ENCODE measurements at places on chromosomes 4 and X.

- no peak for DNase-seq
Measured at GRCh38 chr4:152531479-152531878, 4.4 kb downstream of the FBXW7 start.

DNA sequence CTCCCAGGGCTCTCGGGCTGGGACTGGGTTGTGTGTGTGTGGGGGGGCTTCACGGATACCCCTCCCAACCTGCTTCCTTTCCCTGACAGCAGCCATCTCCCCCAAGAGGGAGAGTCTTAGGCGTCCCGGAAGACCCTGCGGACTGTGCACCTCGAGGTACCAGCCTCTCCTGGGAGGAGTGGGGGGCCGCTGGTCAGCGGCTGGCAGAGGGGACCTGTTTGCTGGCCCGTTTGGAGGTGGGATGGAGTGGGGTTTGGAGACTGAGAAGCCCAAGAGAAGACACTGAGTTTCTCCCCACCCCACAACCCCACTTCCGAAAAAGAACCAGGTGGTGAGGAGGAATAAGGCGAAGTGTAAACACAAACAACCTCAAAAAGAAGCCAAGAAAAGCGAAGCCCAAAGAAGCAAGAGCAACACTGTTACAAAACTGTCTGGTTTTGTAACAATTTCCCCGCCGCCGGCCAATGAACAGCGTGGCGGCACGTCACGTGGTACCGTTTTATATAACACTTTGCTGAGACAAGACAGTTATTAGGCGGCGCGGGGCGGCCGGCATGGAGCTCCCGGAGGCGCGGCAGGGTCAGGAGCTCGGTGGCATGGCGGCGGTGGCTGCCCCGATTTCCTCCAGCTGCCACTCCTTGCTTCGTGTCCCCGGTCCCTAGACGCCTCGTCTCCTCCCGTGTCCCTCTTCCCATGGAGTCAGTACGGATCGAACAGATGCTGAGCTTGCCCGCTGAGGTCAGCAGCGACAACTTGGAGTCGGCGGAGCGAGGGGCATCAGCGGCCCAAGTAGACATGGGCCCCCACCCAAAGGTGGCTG, at the start of gene LONRF3:
LONRF3 (plus strand) TSS at position 531 of the 820 bp plus-strand sequence; CDS start at position 694, 163 bp downstream.
- peak; percentile 50 for DNase-seq

DNA sequence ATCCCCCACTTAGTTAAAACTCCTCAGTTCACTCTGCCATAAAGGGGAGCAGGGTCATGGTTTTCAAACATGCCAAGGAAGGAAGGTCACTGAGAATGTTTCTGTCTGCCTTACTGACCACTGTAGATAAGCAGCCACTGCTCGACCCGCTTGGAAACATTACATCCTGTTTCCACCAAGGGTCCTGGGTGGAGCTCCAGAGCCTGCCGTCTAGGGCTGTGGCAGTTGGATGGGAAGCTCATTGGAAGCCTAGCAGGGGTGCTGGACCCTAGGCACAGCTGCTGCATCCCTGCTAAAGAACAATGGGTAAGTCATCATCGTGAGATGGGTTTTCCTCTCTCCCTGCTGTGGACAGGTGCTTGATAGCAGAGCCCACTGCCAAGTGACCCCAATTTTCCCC, 76.0 kb upstream of the SRD5A3 start:
- no peak for DNase-seq

GRCh38 chr4:7933651-7934510, 5.8 kb downstream of the AFAP1 start:
- DNase-seq, result no peak

GRCh38 chr4:110975338-110975737, 352.5 kb upstream of the PITX2 start:
- no peak for DNase-seq

DNA sequence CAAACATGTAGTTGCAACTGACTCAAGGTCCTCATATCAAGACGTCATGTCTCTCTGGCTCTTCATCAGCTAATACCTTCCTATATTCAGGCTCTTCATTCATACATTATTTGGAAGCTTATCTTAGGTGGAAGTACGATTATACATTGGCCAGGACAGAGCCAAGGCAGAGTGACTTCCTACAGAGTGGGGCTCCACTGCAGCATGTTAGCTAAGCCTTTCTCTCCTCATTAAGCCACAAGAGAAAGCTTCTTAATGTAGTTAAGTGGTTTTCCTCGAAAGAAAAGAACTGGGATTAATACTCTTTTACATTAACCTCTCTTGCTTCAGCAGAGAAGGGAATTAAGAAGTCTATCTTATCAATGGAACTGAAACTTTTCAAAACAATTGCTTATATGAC, 15.0 kb downstream of the C4orf33 start:
- DNase-seq, result no peak

GRCh38 chr4:87005690-87006425, 71.0 kb downstream of the AFF1 start:
- no peak for DNase-seq

- no peak for DNase-seq
Measured at GRCh38 chrX:112627206-112627605, 52.5 kb downstream of the LHFPL1 start.

GRCh38 chrX:139086246-139086645, 374.7 kb upstream of the FGF13 start:
- DNase-seq, result no peak

GRCh38 chr4:110596431-110596830, 26.4 kb downstream of the PITX2 start:
- DNase-seq, result no peak

- DNase-seq, result no peak
Measured at GRCh38 chrX:77347572-77347971, 99.6 kb upstream of the FGF16 start.

DNA sequence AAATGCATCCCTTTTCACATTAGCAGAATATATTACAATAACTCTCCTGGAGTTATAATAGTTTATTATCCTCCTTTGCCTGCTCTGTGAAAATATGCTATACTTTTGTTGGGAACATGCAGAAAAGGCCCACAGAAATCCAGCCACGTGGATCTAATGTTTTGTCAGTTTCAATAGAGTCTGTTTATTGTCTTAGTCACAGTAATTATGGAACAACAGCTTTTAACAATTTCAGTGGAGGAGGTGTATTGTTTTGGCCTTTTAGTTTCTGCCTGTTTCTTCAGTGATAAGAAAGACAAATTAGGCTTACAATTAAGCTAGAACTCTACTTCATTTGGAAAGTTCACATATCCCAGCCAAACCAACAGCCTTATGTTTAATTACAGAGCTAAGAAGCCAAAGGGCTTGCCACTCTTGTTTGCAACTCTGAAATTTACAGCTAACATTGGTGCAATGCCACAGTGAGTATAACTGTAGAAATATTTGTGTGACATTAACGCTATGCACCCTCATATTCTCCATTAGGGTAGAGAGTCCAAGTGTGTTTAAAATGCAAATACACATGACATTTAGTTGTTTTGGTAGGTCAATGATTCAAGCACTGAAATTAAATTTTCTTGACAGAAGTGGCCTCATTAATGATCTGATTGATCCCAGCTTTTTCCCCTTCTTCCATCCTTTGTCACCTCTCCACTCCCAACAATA, 175.8 kb downstream of the USP46 start:
- DNase-seq, result no peak

DNA sequence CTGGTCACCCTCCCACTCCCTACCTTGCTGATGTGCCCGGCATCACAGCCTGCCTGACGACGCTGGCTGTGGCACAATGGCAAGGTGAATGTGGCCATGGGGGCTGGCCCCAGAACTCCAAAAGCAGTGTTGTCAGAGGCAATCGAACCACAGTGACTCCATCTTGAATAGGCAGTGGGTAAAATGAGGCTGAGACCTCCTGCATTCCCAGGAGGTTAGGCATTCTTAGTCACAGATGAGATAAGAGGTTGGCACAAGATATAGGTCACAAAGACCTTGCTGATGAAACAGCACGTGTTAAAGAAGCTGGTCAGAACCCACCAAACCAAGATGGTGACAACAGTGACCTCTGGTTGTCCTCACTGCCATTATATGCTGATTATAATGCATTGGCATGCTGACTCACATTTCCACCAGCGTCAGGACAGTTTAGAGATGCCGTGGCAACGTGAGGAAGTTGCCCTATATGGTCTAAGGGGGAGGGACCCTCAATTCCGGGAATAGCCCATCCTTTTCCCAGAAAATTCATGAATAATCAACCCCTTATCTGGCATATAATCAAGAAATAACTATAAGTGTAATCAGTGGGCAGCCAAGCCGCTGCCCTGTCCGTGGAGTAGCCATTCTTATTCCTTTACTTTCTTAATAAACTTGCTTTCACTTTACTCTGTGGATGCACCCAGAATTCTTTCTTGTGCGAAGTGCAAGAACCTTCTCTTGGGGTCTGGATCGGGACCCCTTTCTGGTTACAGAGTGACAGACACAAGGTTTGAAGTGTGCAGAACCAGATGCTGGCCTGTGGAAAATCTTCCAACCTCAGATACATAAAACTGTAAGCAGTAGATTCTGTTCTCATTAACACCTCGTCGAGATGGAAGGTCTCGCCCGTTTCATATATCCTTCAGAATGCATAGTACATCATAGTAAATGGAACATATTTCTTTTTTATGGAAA, 26.8 kb upstream of the CLDN24 start:
- DNase-seq, result no peak

DNA sequence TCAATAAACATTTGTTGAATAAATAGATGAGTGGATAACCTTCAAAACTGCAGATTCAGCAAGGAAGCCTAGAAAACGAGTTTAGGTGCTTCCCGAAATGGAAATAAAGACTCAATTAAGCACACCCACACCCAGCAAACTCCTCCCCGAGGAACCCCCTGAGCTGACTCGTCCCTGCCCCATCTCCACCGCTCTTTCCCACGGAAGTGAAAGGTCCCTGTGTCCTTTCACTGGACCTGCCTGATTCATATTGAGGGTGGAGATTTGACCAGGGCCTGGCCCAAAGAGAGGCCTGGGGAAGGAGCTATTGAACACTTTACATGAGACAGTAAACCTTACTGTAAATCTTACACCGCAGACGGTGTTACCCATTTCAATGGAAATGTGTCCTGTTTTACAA, 129.1 kb downstream of the CPZ start:
- DNase-seq, result no peak

- peak; percentile 64 for DNase-seq
Measured at GRCh38 chr4:10096201-10096977, 20.2 kb downstream of the WDR1 start.

GRCh38 chrX:2774776-2775175, 22.9 kb downstream of the XG start:
- no peak for DNase-seq

DNA sequence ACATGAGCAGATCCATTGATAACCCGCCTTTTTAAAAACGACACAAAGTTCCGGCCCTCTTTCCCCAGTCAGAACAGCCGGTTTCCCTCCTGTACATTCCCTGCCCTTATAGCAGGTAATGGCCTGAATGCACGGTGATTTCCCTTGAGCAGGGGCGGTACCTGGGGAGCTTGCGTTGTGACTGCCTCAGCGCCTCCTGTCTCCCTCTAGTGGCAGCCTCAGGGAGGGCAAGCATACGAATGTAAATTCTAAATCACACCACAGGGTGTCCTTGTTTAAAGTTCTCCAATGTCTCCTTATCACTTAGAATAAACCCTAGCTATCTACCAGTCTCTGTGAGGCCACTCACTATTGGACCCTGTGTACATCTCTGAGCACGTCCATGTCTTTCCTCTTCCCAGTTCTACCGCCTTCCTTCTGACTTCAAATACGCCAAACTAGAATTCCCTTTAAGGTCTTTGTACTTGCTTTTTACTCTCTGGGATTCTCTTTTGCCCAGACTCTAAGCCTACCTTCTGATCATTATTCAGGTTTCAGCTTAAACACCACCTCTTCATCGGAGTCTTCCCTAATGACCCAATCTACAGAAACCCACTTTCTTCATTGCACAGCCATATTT, 18.4 kb upstream of the LDB2 start:
- DNase-seq, result peak; percentile 30

All from T follicular helper cell (primary cell).